ENCODE measurements at places on chromosomes 16 and 17.

DNA sequence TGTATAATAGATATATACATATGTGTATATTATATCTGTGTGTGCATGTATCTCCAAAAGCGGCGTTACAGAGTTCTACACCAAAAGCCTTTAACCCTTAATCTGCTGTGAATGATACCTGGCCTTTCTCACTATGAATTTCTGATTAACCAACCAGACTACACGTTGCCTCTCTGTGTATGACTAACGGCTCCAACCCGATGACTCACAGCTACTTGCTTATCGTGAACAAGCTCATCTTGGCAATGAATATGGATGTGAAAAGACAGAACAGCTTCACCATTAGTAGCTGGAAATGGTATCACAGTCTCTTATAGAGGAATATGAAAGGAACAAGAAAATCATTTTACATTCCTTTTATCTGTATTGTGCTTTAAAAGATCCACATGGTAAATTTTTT lies 23.8 kb upstream of the ARHGAP44 start:
- no peak for DNase-seq

DNA sequence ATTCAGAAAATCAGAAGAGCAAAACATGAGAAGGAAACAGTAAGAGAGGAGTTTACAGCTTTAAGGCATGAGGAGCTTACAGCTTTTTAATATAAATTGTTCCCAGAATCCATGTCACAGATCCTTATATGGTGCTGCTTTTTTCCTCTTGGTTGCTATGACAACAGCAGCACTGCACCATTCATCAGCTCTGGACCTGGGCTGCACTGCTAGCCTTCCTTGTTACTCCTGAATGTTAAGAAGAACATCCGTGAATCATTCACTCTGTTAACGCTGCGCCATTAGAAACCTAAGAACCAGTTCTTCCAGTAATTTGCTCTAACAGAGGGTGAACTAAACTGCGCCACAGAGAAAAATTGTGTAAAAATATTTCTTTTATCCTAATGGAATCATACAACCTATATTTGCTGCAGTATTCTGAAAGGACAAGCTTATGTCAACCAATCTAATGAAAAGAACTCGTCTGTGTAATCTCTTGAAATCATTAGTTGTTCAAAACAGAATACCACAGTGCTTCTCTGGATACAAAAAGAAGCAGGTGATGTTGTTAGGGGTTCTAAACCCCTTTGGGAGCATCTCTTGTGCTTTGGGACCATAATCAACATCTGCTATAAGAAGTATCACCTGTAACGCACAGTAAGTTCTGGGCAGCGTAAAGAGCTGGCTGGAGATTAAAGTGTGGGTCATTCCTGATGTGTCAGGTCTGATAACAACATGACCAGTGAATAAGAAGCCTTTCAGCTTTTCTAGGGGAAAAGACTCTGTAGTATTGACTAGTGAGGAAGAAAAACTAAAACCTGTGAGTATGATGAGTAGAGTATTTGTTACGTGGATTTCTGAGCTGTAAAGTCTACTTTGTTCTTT lies 151.2 kb downstream of the TANC2 start:
- no peak for DNase-seq

DNA sequence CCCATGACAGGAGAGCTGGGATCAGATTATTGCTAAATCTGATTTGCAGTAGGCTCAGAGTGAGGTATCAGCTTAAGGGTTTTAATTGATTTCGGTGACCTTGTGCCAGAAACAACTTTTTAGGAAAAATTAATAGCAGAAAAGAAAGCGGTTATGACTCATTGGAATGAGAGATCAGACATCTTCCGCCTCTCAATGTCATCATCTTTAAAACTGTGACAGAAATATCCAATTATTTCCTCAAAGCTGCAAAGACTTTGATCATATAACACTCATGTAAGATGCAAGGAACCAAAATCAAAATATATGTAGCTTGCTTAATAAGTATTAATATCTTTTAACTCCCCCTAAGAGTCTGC lies 190.1 kb upstream of the FOXF1 start:
- no peak for DNase-seq

GRCh38 chr16:72355561-72355960 lies 183.6 kb upstream of the PMFBP1 start:
- DNase-seq = no peak

DNA sequence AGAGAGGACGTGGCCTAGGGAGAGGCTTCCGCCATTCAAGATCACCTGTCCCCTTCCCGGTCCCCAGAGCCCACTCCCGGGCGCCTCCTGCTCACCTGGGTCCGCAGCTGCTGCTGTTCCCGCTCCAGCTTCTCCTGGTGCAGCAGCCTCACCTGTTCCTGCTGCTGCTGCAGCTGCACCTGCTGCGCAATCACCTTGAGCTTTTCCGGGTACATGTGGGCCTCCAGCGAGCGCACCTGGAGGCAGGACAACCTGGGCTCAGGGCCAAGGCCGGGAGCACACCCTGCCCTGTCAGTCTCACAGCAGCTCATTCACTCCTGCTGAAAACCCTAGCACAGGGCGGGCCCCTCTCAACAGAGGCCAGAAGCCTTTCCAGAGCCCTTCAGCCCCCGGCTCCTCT lies 12.5 kb downstream of the TFAP4 start:
- no peak for DNase-seq

- DNase-seq = no peak
Observed at GRCh38 chr16:3730161-3731125, 13.1 kb upstream of the TRAP1 start.

- no peak for DNase-seq
Observed at GRCh38 chr16:12253731-12254130, 277.2 kb downstream of the SNX29 start.

- DNase-seq = no peak
Observed at GRCh38 chr17:77233635-77234334, 93.0 kb downstream of the SEC14L1 start.

DNA sequence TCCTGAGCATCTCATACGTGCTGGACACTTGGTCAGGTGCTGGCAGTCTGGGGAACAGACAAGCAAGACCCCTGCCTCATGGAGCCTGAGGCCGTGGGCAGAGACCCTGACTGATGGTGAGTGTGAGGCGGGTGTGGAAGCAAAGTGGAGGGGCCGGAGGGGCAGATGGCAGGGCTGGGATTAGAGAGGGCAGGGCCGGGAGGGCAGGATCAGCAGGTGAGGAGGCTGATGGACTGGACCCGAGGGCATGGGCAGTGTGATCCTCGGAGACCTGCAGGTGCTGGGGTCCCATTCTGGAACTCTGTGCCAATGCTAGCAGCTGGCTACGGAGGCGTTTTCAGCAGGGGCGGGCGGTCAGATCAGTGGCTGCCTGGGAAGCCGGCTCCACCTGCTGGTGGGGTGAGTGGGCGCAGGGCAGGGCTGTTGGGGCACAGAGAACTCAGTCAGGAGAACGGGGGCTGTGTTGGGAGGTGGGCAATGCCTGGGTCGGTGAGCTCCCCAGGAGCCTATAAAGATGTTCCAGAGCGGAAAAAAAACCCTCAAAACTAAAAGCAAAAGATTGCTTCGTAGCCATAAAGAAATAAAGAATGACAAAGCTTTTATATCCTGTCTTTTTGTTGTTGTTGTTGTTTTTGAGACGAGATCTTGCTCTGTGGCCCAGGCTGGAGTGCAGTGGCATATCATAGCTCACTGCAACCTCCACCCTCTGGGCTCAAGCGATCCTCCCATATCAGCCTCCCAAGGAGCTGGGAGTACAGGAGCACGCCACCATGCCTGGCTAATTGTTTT lies 8.9 kb upstream of the C16orf74 start:
- DNase-seq = no peak

GRCh38 chr16:4350365-4350786 lies 745 bp downstream of the PAM16 start:
- no peak for DNase-seq
